Progenitor cell of endocrine pancreas (in vitro differentiated cells): ENCODE measurements at places on chromosomes 13 and 19. TPM values are rescaled to one million over a fixed set of nuclear protein-coding genes. Genes with fewer than 3 reads are reported as not detected.

DNA sequence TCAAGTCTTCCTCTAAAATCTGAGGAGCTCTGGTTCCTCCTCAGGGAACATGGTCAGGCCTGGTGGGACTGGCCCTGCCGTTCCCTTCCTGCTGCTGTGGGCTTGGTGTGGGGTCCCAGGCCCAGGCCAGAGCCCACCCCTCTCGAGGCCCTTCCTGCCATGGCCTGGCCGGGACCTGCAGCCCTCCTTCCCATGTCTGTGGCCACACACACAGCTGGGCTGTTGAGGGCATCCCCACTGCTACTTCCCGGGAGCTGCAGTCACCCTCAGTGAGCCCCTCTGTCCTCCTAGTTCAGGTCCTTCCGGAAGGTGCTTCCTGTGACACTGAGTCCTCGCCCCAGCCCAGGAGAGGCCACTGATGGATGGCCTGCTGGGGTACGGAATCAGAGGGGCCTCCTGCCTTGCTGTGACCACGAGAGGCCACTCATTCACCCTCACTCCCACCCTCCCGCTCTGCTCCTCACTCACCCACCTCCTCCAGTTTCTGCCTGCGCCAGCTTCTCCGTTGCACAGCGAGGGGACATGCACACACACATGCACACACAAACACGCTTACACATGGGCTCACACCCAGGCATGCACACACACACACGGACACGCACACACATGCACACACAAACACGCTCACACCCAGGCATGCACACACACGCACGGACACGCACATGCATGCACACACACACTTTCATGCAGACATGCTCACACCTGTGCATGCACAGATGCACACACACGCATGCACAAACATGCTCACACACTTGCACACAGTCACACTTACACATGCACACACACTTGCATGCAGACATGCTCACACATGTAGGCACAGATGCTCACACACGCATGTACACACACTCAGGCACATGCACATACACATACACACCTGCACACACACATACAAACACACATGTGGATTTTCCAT is 7.3 kb upstream of the MCF2L start:
- peaks cover 4% of the 10 kb centered on the region for H3K4me1 ChIP-seq
- H3K4me3 ChIP-seq: no peak overlapping the region
- H3K27me3 ChIP-seq: no peaks in the 10 kb centered on the region
- no peak for DNase-seq

The KLK8 gene
- not detected in 2 replicates for total RNA-seq

The SIGLEC6 gene
- not detected in 2 replicates for total RNA-seq

- peaks cover 20% of the 10 kb centered on the region for H3K4me1 ChIP-seq
- peak within 1 kb of the TSS; percentile 91 for H3K27ac ChIP-seq
- H3K36me3 ChIP-seq: no peaks in the 10 kb centered on the region
- peak; percentile 79 for DNase-seq
- H3K27me3 ChIP-seq: no peaks in the 10 kb centered on the region
- peak within 1 kb of the TSS; percentile 79 for H3K4me3 ChIP-seq
Measured at GRCh38 chr19:8208922-8209461, at the start of gene CERS4. TSS of gene CERS4 (plus strand) at chr19:8209370. CDS start at chr19:8251077, 41,707 bp downstream.

- H3K36me3 ChIP-seq: no peaks in the 10 kb centered on the region
- H3K27me3 ChIP-seq: no peaks in the 10 kb centered on the region
- DNase-seq: no peak
- H3K27ac ChIP-seq: no peak overlapping the region
Measured at GRCh38 chr13:108895220-108895704, 265.9 kb downstream of the MYO16 start.

- H3K27ac ChIP-seq: no peak overlapping the region
- H3K36me3 ChIP-seq: no peaks in the 10 kb centered on the region
- H3K4me1 ChIP-seq: no peaks in the 10 kb centered on the region
- DNase-seq: no peak
- no peak overlapping the region for H3K4me3 ChIP-seq
- H3K27me3 ChIP-seq: peaks cover 21% of the 10 kb centered on the region
Measured at GRCh38 chr19:30160426-30160825, 211.8 kb upstream of the ZNF536 start.

The NLRP9 gene
- not detected in 2 replicates for total RNA-seq

The RPS16 gene
- 1,449 and 1,510 TPM in 2 replicates for total RNA-seq

The TPRX2 gene
- not detected in 2 replicates for total RNA-seq

The PSG2 gene
- total RNA-seq: not detected in 2 replicates

DNA sequence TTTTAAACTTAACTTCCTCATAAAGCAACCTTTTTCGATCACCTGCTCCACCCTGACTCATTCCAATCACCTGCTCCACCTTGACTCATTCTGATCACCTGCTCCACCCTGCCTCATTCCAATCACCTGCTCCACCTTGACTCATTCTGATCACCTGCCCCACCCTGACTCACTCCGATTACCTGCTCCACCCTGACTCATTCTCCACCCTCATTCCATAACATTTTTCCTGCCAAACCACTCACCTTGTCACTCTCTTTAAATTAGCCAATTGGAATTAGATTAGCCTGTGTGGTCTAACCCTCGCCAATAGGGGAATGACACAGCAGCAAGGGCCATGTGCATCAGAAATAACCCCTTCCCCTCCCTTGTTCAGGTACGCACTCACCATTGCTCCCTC is 31.9 kb upstream of the ZNF83 start:
- H3K4me3 ChIP-seq: no peak overlapping the region
- H3K27ac ChIP-seq: peak overlapping the region; percentile 79
- DNase-seq: no peak
- H3K27me3 ChIP-seq: no peaks in the 10 kb centered on the region
- H3K36me3 ChIP-seq: peaks cover 8% of the 10 kb centered on the region
- H3K4me1 ChIP-seq: peaks cover 16% of the 10 kb centered on the region

DNA sequence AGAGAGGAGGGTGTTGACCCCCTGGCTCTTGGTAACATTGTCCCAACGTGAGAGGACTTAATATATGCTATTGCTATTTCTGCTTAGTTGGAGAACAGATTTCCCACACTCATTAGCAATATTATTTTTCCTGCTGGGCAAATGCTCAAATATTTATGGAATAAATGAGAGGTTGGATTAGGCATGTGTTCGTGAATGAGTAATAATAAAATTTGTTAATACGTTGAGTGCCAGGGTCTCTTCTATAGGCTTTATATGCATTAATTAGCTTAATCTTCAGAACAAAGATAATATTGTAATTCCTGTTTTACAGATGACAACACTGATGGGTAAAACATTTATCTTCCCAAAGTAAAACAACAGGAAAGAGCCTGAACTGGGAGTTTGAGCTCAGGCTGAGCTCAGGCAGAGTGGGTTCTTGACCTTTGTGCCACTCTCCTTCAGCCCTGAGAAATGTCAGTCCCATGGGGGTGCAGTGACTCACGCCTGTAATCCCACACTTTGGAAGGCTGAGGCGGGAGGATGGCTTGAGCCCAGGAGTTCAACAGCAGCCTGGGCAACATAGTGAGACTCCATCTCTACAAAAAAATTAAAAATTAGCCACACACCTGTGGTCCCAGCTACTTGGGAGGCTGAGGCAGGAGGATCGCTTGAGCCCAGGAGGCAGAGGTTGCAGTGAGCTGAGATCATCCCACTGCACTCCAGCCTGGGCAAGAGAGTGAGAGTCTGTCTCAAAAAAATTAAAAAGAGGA is 1.2 kb downstream of the ZNF233 start:
- H3K27me3 ChIP-seq: no peaks in the 10 kb centered on the region
- no peak for DNase-seq
- peak overlapping the region; percentile 95 for H3K27ac ChIP-seq
- peak overlapping the region; percentile 86 for H3K4me3 ChIP-seq

DNA sequence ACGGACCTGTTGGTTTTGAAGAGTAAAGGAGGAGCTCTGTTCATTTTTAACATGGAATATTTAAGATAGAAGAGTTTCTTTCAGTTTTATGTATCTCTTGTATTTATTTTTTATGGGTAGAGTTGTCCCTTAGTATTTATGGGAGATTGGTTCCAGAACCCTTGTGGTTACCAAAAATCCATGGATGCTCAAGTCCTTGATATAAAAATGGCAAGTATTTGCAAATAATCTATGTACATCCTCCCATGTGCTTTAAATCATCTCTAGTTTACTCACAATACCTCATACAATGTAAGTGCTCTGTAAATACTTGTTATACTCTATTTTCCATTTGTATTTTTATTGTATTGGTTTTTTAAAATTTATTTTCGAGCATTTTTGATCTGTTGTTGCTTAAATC is 63.1 kb downstream of the TM9SF2 start:
- peaks cover 49% of the 10 kb centered on the region for H3K36me3 ChIP-seq
- no peak for DNase-seq
- H3K27me3 ChIP-seq: no peaks in the 10 kb centered on the region
- no peaks in the 10 kb centered on the region for H3K4me1 ChIP-seq

The PPP5C gene
- total RNA-seq: 97.8 and 102 TPM in 2 replicates

GRCh38 chr13:22740264-22740663 is 440.5 kb upstream of the SGCG start:
- no peaks in the 10 kb centered on the region for H3K27me3 ChIP-seq
- no peak overlapping the region for H3K27ac ChIP-seq
- H3K4me1 ChIP-seq: peaks cover 11% of the 10 kb centered on the region
- H3K36me3 ChIP-seq: no peaks in the 10 kb centered on the region
- no peak for DNase-seq
- H3K4me3 ChIP-seq: no peak overlapping the region

DNA sequence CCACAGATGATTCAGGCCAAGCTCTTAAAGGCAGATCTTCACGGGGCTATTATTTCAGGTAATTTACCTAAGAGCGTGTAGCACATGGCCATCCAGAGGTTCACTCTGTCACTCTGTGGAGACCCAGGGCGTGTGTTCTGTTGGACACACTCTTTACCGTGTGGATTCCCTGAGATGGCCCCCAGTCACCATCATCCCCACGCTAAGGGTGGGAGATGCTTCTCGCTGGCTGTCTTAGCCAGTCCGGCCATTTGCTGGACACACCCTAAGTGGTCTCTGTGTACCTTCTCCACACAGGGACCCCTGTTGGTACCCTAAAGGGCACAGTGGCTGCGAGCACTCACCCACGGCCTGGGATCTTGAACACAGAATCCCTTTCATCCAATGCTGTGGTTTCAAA is 6.0 kb downstream of the POP4 start:
- H3K27ac ChIP-seq: no peak overlapping the region
- H3K4me3 ChIP-seq: no peak overlapping the region
- H3K27me3 ChIP-seq: no peaks in the 10 kb centered on the region

The MBNL2 gene
- total RNA-seq: 51.3 and 51.4 TPM in 2 replicates

The LRRC8E gene
- total RNA-seq: 3.6 and 3.9 TPM in 2 replicates

The OXGR1 gene
- 0.16 TPM in 1 of 2 replicates, not detected in the other for total RNA-seq

DNA sequence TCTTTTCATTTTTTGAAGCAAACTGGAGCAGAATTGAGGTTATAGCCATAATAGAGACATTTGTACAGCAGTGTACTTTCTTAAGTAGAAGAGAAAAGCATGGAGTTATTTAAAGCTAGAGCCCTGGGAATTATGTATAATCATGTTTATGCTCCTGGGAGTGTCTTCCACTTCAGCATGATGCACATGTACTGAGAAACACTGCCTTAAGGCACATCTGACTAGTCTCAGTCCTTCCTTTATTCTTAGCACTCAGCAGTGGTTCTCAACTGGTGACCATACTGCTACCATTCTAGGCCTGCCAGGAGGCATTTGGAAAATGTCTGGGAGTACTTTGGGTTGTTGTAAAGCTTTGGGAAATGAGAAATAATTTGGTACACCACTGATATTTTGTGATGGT is 45.8 kb downstream of the VWA8 start:
- H3K36me3 ChIP-seq: no peaks in the 10 kb centered on the region
- H3K4me1 ChIP-seq: peaks cover 3% of the 10 kb centered on the region
- H3K4me3 ChIP-seq: no peak overlapping the region
- no peak for DNase-seq

GRCh38 chr13:36074659-36075058 is 56.5 kb downstream of the DCLK1 start:
- no peaks in the 10 kb centered on the region for H3K27me3 ChIP-seq
- H3K4me3 ChIP-seq: no peak overlapping the region
- no peak for DNase-seq
- H3K36me3 ChIP-seq: no peaks in the 10 kb centered on the region
- no peak overlapping the region for H3K27ac ChIP-seq

GRCh38 chr13:73299787-73300186 is 241.0 kb downstream of the KLF5 start:
- no peaks in the 10 kb centered on the region for H3K27me3 ChIP-seq
- H3K4me3 ChIP-seq: no peak overlapping the region
- no peaks in the 10 kb centered on the region for H3K36me3 ChIP-seq
- H3K4me1 ChIP-seq: peaks cover 18% of the 10 kb centered on the region
- no peak for DNase-seq

GRCh38 chr13:21901811-21902708 is 231.2 kb downstream of the FGF9 start:
- H3K4me3 ChIP-seq: no peak overlapping the region
- no peaks in the 10 kb centered on the region for H3K27me3 ChIP-seq
- H3K36me3 ChIP-seq: no peaks in the 10 kb centered on the region
- no peak overlapping the region for H3K27ac ChIP-seq
- H3K4me1 ChIP-seq: peaks cover 11% of the 10 kb centered on the region

- H3K4me1 ChIP-seq: peaks cover 5% of the 10 kb centered on the region
- H3K27ac ChIP-seq: peak overlapping the region; percentile 76
- DNase-seq: no peak
- H3K27me3 ChIP-seq: no peaks in the 10 kb centered on the region
Measured at GRCh38 chr13:66657165-66657881, 572.8 kb downstream of the PCDH9 start.

GRCh38 chr13:33541456-33541855 is 255.9 kb upstream of the STARD13 start:
- no peak for DNase-seq
- H3K27ac ChIP-seq: peak overlapping the region; percentile 100
- H3K4me3 ChIP-seq: peak overlapping the region; percentile 89
- H3K4me1 ChIP-seq: peaks cover 37% of the 10 kb centered on the region

- DNase-seq: no peak
- H3K4me3 ChIP-seq: no peak overlapping the region
- H3K36me3 ChIP-seq: no peaks in the 10 kb centered on the region
- peaks cover 22% of the 10 kb centered on the region for H3K27me3 ChIP-seq
Measured at GRCh38 chr19:47475465-47475864, 3.8 kb upstream of the SLC8A2 start.

GRCh38 chr13:32429433-32429909 is 1.5 kb upstream of the N4BP2L1 start:
- no peak overlapping the region for H3K4me3 ChIP-seq
- no peak overlapping the region for H3K27ac ChIP-seq
- peaks cover 8% of the 10 kb centered on the region for H3K27me3 ChIP-seq
- no peak for DNase-seq
- peaks cover 17% of the 10 kb centered on the region for H3K4me1 ChIP-seq
